Left lung (tissue), 14 donors: ENCODE measurements at places on chromosomes 5 and 9.

DNA sequence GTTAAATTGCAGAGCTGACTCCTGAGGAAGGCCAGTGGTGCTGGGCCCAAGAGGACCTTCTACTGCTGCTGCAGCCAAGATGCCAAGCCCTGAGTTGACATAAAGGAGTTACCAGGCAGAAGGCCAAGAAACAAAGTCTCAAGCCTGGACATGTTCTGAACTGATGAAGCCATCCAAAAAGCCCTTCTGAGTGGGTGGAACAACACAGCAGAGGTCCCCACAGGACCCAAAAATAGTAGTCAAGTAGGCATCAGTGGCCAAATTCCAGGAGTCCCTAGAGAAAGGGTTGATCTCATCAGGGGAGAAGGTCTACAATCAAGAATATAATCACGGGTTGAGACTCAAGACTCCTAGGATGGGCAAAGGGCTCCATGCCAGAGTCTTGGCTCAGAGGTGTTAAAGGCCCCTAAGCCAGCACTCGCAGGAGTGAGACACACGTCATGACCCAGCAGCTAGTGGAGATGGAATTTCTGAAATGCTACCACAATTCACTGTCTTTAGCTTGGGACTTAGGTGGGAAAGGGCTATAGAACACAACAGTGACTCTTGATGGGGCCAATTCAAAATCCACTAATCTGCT, 119.7 kb downstream of the FANCC start:
- no peak for DNase-seq

DNA sequence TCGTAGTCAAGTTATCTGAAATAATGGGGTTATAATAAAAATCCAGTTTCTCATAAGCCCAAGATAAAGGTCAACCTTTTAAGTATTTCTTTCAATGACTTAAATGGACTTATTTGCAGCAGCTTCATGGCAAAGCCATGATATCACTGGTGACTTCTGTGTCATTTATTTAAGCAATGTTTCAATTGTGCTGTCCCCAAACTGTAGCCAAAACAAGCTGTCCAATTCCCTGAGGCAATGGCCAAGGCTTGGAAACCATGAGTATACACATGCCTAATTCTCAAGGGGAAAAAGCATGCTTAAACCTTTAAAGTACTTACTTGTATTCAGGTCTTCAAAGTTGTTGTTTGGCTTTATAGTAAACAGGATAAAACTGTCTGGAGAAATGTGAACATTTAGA, 376.4 kb upstream of the TNC start:
- DNase-seq: no peak

DNA sequence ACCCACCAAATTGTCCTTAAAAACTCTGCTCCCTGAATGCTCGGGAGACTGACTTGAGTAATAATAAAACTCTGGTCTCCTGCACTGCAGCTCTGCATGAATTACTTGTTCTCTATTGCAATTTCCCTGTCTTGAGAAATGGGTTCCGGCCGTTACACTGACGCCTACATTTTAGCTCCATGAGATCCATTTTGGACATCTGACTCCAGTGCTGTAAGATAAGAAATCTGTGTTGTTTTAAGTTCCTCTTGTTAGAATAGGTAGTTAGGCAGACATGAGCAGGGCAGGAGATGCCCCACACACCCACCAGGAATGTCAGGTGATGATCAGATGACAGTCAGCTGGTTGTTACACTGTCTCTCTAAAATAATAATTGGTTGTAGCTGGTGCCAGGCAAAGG, 125.8 kb upstream of the SHB start:
- DNase-seq: no peak

- no peak for DNase-seq
Observed at GRCh38 chr5:107147589-107147988, 523.1 kb downstream of the EFNA5 start.

DNA sequence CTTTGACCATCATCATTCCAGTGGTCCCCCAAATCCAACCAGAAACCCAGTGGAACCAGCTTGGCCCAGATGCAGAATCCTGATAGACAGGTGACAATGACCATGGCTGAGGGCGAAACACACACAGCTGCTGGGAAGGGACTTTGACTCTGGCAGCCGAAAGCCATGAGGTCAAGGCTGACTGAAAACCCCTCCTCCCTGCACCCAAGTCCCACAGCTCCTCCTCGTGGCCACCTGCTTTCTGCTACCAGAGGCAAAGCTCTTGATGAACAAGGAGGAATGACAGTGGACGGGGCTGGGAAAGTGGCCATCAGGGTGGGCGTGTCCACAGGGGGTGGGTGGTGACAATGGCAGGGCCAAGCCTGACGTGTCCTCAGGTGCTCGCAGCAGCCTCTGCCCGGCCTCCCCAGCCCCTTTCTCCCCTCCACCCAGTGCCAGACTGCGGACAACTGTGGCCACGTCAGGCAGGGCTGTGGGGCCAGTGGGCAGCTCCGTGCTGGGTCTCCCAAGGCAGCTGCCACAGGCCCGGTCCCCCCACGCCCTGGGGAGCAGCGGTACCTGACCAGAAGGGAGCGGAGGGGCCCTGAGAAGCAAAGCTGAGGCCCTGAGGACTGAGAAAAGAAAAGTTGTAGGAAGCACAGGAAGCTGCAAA, 30.8 kb upstream of the SARDH start:
- DNase-seq: no peak

DNA sequence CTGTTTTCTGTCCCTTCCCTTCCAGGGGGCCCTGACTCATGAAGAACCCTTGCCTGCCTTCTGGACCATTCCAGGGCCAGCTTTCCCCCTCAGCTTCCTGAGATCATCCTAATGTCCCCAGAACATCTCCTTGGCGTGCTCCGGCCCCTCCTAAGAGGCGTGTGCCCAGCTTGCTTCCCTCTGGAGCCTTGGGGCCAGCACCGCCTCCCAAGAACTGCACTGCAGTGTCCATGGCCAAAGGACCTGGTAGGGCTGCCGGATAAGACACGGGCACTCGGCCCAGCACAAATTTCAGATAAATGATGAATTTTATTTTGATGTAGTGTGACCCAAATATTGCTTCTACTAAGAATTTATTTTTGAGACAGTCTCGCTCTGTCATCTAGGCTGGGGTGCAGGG, 20.7 kb upstream of the SLC12A7 start:
- no peak for DNase-seq

- DNase-seq: peak; percentile 87
Observed at GRCh38 chr9:134325813-134326723, at the start of gene RXRA. TSS of gene RXRA (plus strand) at chr9:134326455. CDS start at chr9:134326632, 177 bp downstream.

GRCh38 chr5:74641735-74642542, 1.4 kb upstream of the ENC1 start:
- DNase-seq: no peak

- no peak for DNase-seq
Observed at GRCh38 chr9:88949961-88950340, 41.3 kb upstream of the S1PR3 start.

DNA sequence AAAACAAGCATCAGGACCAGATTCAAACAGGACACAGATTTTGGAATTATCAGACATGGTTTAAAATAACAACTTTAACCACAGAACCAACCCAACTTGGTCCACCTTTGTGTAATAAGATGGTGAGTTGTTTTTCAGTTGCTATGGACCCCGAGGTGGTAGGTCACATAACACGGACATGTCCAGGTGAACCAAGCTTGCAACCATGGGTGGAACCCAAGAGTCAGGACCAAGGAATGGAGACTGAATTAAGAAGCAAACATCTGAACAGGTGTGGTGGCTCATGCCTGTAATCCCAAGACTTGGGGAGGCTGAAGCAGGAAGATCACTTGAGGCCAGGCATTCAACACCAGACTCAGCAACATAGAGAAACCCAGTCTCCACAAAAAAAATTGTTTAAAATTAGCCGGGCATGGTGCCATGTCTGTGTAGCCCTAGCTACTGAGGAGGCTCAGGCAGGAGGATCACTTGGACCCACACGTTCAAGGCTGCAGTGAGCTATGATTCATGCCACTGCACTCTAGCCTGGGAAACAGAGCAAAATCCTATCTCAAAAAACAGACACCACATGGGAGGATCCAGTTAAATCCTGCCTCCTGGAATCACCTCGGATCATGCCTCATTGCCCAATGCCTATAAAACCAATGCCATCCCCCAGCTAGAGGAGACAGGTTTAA, 10.6 kb downstream of the PTBP3 start:
- DNase-seq: no peak

DNA sequence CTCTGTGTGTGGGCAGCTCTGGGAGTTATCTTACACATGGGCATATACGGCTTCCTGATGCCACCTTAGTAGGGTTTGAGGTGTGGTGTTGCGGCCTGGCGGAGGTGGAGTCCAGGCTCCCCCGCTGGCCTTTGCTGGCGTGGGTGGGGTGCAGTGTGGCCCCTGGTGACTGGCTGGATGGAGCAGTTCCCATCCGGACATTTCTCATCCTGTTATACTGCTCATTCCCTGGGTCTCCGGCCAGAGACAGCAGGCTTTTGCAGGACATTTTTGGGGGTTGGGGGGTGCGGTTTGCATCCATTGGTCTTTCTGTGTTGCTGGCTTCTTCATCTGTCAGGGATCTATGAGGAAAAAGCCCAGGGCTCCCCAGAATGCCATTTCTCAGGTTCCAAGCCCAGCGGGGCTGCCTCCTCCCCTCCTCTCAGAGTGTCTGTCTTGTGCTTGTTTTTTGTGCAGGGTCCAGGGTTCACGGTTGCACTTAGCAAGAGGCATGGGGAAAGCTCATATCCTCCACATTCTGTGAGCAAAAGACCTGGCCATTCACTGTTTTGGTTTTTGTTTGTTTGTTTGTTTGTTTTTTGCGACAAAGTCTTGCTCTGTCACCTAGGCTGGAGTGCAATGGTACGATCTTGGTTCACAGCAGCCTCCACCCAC, 22.3 kb downstream of the NDUFS6 start:
- DNase-seq: no peak

DNA sequence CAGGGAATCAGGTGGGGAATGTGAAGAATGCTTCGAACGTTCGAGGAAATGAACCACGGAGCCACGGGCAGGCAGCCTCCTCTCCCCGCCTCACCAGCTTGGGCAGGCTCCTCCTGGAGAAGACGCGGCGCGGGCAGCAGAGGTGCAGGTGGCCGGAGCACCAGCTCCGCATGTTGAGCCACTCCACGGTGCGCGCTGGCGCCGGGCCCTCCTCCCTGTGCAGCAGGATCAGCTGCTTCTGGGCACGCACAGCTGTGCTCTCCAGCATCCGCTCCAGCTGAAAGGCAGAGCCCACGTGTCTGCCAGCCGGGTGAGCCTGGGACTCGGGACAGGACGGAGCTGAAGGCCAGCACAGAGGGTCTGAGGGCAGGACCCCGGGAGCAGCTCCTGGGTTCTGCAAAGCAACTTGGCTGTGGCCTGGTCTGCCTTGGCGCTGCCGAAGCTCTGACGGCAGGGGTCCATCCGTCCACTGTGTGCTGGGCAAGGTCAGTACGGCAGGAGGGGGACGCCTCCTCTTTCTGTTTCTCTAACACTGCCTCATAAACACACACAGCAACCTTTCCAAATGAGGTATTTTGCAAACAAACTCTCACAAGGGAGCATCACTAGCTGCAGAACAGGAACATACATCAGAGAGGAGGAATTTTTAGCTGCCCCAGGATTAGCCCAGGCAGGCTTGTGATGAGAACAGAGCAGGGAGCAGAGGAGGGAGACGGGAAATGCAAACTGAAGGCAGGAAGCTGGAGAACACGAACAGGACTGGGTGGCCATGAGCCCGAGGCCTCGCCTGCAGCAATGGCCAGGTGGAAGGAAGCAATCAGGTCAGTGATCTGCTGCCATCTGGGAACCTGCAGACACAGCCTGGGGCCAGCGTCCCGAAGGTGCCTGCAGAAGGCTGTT, 20.1 kb upstream of the NSMF start:
- DNase-seq: no peak

DNA sequence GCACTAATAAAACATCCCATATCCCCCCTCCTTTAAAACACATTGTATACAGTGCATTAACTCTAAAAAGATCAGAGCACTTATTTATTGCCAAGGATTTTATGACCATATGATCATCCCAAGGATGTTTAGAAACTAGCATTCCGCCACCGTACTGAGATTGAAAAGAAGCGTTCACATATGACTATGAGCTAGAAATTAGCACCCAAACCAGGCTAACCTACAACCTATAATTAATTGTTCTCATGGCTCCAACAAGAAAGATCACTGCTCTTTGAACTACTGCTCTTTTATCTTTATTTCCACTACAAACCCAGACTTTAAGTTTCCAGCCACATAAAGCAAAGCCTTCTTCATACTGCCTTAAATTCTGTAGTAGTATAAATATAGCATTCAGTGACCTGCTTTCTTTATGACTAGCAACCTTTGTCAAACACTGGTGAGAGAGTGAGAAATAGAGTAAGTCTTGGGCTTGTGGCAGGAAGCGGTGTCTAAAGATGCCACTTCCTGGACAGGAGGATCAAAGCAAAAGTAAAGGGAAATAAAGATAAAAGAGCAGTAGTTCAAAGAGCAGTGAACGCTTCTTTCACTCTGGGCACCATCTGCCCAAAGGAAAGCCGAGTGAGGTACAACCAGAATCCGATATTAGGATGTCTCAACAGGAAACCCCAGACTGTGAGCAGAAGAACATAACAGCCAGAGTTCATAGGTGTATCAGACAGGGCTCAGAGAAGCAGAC, 151.1 kb upstream of the ERCC6L2 start:
- DNase-seq: no peak

DNA sequence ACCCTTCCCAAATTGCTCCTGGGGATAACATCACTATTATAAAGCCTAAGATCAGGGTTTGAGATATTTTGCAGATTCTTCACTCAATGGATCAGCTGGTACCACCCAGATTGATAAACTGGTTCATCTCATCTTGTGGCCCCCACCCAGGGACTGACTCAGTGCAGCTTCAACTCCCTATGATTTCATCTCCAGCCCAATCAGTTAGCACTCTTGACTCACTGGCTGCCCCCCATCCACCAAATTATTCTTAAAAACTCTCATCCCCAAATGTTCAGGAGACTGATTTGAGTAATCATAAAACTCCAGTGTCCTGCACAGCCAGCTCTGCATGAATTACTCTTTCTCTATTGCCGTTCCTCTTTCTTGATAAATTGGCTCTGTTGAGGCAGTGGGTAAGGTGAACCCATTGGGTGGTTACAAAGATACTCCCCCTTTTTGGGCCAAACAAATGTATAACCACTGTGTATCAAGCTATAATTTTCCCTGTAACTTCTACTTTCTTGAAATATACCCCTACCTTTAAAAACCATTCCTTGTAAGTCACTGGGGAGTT, 263.3 kb upstream of the IL12B start:
- no peak for DNase-seq

- no peak for DNase-seq
Observed at GRCh38 chr5:151183456-151184245, 26.1 kb upstream of the ANXA6 start.

DNA sequence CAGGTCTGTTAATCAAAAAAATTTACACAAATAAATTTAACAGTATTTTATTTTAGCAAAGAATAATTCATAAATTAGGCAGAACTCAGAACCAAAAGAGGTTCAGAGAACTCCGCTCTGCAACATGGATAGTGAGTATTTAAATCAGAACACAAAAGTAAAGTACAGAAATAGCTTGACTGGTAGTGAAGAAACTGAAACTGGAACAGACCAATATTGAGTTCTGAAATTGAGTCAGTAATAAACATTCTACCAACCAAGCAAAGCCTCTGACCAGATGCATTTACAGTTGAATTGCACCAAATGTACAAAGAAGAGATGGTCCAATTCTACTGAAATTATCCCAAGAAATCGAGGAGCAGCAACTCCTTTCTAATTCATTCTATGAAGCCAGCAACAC, 1542.8 kb downstream of the EFNA5 start:
- DNase-seq: no peak

- no peak for DNase-seq
Observed at GRCh38 chr9:112059145-112059965, 115.7 kb downstream of the SUSD1 start.

- no peak for DNase-seq
Observed at GRCh38 chr5:127599320-127599719, 49.6 kb upstream of the CTXN3 start.
